Suppressor macrophage treated with lipopolysaccharide for 4 hours (primary cell): ENCODE measurements at places on chromosomes 2 and 18.
A peak's percentile ranks its signal among the peaks of the same experiment; 100 is the strongest.

DNA sequence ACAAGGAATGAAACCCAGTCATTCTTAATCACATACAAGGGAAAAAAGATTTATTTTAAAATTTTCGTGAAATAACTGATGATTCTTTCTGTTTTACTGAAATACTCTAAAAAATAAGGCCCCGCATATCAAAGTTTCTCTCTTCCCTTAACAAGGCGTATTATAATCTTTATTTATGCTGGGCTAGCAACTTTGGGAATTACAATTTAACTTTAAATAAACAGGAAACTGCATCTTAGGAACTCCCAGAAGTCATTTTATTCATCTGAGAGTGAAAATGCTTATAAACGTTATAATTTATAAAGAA lies 166.7 kb downstream of the TCF4 start:
- no peak for DNase-seq

DNA sequence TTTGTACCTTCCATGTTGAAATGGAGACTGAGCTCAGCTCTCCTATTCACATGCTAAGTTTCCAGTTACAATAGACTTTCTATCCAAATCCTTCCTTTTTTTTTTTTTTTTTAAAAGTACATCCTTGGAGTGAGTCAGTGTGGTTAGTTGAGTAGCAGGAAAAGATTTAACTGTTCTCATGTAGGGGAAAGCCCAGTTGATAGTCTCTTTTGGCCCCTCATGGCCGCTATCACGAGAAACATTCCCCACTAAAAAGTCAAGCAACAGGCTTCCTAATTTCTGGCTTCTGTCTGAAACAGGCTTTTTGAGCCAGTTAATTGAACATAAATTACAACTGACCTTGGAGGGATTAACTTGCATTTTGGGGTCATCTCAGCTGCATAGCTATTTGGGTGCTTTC lies 161.3 kb downstream of the MEIS1 start:
- no peak for DNase-seq

DNA sequence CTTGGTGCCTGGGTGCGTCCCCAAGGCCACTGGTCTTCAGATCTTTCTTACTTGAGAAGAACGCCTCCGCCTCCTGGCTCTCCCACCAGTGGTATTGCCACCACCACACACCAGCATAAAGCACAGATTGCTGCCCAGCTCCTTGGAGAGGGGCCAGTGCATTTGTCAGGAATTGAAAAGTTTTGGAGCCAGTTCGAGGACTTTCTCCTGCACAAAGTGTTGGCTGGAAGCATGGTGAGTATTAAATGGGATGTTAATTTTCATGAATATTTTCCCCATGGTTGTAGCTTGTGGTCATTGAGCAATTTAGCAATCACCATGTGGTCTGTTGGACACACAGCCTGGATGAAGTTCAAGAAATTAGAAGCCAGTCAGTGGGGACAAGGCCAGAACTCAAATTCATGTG lies 684.6 kb upstream of the FANCL start:
- no peak for DNase-seq

GRCh38 chr2:193627187-193627926 lies 1432.6 kb upstream of the TMEFF2 start:
- no peak for DNase-seq

DNA sequence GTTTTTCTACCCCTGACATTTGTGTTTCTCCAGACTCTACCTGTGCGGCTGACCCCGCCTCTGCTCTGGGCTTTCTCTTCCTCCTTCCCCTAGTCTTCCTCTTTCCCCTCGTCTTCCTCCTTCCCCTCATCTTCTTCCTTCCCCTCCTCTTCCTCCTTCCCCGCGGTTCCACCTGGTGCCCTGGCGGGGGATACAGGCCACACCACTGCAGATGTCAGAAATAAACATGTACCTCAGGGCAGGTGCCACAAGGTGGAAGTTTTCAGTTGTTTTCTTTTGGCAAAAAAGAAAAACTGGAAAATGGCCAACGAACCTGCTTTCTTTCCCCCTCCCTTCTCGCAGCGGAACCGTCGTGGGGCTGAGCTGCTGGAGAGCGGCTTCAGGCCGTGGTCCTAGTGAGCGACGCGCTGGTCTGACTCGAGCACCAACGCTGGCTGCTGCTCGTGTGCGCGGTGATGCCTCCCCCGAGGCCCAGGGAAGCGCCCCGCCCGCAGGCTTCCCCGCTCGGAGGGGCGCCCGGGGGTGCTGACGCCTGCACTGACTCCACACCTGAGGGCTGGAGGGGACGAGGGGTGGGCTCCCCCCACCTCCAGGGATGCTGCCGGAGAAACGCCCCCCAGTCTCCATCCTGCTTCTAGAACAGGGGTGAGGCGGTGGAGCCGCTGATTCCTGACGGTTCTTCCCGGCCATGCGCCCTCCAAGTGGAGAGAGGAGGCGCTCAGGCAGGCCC lies 83.7 kb upstream of the ZNF516 start:
- DNase-seq = no peak

GRCh38 chr2:206996556-206997065 lies 57.3 kb downstream of the CPO start:
- DNase-seq = no peak

- peak; percentile 31 for DNase-seq
Measured at GRCh38 chr2:50535971-50536759, 495.8 kb downstream of the NRXN1 start.

DNA sequence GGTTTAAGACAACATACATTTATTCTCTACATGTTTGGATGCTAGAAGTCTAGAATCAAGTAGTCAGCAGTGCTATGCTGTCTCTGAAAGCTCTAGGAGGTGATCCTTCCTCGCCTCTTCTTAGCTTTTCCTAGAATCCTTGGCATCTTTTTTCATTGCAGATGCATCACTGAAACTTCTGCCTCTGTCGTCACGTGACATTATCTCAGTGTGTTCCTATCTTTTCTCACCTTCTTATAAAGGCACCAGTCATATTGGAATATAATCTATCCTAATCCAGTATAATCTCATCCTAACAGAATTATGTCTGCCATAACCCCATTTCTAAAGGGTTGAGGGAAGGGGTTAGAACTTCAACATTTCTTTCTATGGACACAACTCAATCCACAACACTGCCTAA lies 851.2 kb upstream of the CRIM1 start:
- DNase-seq = no peak

- no peak for DNase-seq
Measured at GRCh38 chr2:20638646-20639430, 12.1 kb downstream of the HS1BP3 start.

- no peak for DNase-seq
Measured at GRCh38 chr2:233080836-233081229, 20.7 kb downstream of the INPP5D start.

- no peak for DNase-seq
Measured at GRCh38 chr2:8378016-8378810, 303.6 kb upstream of the ID2 start.

DNA sequence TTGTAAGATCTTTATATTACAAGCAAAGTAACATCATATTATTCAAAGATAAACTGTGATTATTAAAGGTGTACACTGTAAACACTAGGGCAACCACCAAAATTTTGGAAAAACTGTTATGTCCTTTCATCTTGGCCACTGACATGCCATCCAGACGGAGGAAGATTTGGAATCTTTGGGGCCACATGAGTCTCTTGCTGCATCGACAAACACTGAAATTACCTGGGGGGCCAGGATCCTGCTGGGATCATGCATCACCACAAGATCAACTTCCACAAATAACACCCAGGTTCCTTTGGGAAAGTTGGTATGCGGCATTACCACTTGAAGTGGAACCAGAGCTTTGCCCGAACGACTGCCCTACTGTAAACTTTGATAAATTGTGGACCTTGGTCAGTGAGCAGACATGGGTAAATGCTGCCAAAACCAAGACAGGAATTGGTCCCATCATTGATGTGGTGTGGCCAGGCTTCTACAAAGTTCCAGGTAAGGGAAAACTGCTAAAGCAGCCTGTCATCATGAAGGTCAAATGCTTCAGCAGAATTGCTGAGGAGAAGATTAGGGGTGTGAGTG lies 110.6 kb upstream of the UXS1 start:
- DNase-seq = no peak

DNA sequence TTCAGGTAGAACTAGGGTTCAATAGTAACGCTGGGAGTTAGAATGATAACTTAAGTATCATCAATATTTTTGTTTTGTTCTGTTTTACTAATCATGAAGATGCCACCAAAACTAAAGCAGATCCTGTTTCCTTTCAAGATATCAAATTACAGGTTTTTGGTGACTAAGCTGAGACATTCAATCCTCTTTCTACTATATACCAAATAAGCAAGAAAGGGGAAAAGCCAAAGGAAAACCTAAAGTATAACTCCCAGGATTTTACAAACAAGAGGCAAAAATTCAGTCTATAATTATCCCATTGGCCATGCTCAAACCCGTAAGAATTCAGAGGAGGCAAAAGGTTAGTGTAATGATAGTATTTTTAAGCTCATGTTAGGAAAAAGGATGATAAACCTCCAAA lies 175.2 kb upstream of the CCDC150 start:
- DNase-seq = no peak

DNA sequence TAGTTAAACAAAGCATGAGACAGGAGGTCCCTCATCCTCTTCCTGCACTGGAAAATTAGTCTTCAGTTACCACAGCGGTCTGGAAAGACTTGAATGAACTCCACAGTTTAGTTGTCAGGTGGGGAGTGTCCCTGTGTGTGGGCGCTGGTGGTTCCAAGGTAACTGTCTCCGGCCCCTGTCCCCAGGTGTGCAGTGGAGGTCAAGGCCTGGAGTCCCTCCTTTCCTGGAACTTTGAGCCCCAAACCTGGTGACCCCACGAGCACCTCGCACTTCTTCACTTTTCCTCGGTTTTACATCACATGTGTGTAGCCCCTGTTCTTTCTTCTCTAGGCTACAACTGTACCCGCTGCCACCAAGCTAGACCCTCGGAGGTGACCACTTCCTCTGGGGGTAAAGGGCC lies 28.0 kb upstream of the INHBB start:
- no peak for DNase-seq

DNA sequence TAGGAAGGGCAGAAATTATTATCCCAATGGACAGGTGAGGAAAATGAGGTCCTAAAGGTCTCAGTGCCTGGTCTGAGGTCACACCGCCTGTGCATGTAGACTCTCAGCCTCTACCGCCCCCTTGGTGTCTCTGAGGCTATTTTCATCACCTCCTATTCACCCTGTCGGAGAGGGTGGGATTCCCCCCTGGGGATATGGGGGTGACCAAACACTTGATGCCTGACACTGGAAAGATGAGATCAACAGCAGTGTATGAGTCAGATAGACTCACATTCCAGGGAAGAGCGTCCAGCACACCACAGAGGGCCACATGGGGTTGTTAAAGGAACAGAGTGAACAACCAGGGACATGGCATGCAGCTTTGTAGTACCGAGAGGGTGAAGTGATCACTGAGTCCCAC lies 199.7 kb downstream of the SMAD2 start:
- DNase-seq = no peak

- no peak for DNase-seq
Measured at GRCh38 chr2:85438201-85439024, 19.9 kb downstream of the SH2D6 start.

DNA sequence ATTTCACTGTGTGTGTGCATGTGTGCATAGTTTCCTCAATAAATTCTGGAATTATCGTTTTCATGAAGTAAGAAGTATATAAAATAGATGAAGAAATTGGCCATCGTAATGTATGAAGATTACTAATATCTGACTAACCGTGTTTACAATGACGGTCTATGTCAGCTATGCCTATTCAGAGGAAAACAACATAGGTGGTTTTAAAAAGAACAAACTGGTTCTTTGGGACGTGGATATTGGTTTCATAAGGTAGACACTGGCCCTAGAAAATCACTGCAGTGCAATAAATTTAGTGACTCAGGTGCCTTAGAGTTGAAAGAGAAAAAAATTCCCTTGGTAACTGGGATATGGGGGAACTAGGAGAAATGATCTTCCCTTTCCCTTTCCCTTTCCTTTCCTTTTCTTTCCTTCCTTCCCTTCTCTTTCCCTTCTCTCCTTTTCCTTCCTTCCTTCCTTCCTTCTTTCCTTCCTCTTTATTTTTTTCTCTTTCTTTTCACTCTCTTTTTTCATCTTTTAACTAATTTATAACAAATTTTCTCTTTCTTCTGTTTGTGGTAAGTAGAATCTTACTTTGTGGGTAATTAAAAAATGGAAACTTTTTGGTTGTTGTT lies 36.4 kb downstream of the MAP2 start:
- no peak for DNase-seq

DNA sequence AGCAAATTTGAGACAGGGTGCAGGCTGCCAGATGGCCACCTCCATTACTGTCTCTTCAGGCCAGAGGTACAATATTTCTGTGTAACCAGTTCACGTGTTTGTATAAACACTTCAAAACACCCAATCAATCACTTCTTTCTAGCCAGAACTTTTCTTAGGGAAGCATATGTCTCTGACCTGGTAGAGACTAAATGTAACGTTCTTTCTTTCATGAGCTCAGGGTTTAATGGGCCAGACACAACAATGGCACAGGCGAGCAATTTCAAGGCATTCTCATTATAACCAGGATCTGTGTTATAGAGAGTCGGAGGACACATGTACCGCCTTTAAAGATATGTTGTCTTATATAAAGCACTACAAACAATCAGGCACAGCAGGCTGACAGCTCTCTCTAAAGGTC lies 1846.4 kb upstream of the PIK3C3 start:
- DNase-seq = no peak

DNA sequence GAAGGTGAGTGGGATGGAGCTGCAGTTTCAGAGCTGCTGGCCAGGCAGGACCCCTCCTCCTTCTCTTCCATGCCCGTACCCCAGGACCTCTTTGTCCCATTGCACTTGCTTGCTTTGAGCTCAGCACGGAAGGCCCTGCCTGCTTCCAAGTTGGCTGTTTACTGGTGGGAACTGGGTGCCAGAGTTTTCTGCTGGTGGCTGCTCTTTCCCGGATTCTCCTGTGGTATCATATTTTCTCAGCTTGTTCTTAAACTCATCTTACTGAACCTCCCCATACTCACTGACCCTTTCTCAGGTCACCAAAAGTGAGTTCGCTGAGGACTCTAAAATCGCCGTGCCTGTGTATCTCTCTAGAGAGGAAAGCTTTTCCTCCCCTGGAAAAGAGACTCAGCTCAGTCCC lies 297.7 kb upstream of the TNP1 start:
- DNase-seq = no peak

DNA sequence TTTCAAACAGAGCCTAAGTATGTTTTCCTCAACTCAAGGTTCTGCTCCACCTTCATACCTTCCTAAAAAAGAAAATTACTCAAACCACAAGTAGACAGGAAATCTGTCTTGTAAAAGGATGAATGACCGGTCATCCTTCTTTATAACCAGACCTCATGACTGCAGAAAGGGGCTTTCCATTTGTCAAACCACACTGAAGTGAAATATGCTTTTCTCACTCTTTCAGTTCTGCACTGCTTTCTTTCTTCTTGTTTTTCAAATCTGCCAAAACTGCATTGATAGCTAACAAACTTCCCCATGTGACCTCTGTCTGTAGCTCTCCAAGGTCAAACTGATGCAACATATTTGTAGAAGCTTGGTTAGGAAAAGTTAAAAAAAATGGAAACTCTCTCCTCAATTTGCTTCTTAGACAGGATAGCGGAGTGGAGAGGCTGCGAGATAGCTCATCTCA lies 308.9 kb upstream of the CCDC68 start:
- DNase-seq = peak; percentile 79

- DNase-seq = no peak
Measured at GRCh38 chr2:146659976-146660375, 1184.9 kb upstream of the ACVR2A start.
